CD4-positive, alpha-beta T cell treated with Interleukin-15 for 1 hour (primary cell): ENCODE measurements at places on chromosomes 13 and 19.

DNA sequence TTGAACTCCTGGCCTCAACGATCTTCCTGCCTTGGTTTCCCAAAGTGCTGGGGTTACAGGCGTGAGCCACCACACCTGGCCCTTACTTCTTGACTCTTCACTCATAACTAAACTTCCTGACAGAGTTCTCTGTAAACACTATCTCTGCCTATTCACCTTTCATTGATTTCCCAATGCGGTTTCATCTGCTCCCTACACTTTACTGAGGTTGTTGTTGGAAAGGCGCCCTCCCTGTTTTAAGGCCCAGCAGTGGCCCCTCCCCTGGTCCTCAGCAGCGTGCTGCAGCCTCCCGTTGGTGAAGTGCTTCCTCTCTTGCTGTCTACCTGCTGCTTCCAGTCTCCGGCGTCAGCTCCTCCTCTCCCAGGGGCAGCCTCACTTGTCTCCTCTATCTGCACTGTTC, 26.7 kb upstream of the CEBPA start:
- no peak for DNase-seq

DNA sequence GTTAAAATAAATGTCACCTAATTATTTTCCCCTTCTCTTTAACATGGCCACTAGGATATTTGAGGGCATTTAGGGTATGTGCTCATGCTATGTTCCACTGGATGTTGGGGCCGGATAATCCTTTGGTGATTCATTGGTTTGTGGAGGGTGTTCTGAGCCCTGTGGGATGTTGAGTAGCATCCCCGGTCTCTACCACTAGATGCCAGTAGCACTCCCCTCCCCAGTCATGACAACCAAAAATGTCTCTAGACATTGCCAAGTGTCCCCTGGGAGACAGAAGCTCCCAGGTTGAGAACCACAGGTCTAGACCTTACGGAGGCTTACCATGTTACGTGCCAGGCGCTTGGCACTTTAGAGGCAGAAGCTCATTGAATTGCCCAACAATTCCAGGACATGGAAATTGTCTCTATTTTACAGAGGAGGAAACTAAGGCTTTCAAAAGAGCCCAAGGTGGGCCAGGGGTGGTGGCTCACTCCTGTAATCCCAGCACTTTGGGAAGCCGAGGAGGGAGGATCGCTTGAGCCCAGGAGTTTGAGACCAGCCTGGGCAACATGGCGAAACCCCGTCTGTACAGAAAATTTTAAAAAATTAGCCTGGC, 14.1 kb downstream of the SHANK1 start:
- peak; percentile 37 for DNase-seq

GRCh38 chr13:74273581-74273980, 139.4 kb upstream of the KLF12 start:
- DNase-seq, result no peak

DNA sequence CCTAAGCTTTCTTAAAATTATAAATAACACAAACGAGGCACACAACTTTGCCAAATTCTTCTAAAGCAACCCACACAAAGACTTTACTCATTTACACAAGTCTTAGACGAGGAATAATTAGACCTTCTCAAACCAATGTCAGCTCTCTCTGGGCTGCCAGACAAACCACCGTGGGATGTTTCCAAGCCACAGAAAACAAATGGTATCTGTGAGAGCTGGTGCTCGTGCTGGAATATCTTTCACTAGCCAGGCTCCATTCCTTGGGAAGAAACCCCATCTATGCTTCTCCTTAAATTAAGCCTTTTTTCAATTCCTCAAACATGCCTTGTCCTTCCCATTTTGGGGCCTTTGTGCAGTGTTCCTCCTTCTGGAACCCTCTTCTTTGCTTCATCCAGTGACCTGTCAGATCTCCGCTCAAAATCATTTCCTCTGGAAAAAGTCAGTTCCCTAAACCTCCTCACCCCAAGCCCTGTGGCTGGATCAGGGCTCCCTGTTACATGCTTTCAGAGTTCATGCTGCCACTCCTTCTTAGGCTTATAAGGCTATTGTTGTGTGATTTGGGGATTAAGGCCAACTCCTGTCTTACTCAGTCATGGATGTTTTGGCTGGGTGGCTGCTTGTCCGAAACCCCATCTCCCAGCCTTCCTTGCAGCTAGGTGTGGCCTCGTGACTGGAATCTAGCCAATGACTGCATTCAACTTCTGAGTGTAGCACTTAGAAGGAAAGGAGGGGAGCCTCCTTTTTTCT, 64.2 kb upstream of the GTF2F2 start:
- no peak for DNase-seq

- DNase-seq, result peak; percentile 12
Measured at GRCh38 chr19:29548483-29549085, 22.8 kb downstream of the VSTM2B start.

GRCh38 chr19:1214299-1214861, 8.8 kb downstream of the STK11 start:
- DNase-seq, result no peak

DNA sequence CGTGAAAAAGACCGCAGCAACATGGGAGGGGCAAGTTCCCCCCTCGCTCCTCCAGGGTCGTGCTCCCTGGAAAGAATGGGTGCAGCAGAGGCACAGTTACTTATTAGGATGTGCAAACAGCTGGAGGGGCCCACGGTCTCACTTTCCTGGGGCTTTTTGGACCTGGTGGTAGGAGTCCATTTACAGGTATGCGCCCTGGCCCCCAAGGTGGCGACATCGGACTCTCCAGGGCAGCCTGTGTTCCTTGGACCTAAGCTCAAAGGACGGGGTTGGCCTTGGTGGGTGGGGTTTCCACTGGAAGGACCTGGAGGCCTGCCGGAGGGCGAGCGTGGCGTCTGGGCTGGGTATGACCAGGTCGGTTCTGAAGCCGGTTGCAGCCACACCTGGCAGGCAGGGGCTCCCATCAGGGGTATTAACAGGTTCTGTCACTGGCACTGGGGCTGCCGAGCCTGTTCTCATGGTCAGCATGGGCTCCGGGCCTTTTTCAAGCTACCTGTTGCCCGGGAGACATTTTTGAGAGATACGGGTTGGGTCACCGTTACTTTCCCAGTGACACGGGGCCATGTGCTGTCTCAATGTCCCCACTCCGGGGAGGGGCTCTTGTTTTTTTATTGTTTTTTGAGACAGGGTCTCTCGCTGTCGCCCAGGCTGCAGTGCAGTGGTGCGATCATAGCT, 5.9 kb downstream of the ZFR2 start:
- no peak for DNase-seq

- no peak for DNase-seq
Measured at GRCh38 chr13:59445812-59446211, 717.9 kb downstream of the DIAPH3 start.

GRCh38 chr13:42883771-42884467, 102.5 kb downstream of the FAM216B start:
- DNase-seq, result no peak

- DNase-seq, result no peak
Measured at GRCh38 chr13:102392481-102393209, 9.2 kb downstream of the FGF14 start.

- DNase-seq, result no peak
Measured at GRCh38 chr13:46748300-46748699, 48.7 kb downstream of the ESD start.

DNA sequence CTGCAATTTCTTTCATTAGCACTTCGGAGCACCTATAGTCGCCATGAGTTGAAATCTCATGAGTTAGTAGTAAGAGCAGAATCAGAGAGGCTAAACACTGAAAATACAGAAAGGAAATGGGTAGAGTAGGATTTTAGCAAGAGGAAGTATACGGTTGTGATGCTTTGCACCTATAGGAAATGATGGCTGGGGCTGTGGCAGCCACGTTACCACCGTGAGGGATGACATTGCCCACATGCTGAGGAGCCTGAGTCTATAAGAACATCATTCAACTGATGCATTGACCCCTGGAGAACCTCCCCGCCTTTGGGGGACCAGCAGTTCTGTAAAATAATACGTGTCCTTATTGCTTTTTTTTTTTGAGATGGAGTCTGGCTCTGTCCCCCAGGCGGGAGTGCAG, 20.4 kb downstream of the FAM187B start:
- no peak for DNase-seq

GRCh38 chr19:58261600-58261967, 17.2 kb upstream of the ZNF8 start:
- no peak for DNase-seq

GRCh38 chr13:80463673-80464352, 122.9 kb upstream of the SPRY2 start:
- DNase-seq, result no peak

GRCh38 chr19:33343301-33343700, 30.2 kb upstream of the CEBPG start:
- DNase-seq, result no peak

DNA sequence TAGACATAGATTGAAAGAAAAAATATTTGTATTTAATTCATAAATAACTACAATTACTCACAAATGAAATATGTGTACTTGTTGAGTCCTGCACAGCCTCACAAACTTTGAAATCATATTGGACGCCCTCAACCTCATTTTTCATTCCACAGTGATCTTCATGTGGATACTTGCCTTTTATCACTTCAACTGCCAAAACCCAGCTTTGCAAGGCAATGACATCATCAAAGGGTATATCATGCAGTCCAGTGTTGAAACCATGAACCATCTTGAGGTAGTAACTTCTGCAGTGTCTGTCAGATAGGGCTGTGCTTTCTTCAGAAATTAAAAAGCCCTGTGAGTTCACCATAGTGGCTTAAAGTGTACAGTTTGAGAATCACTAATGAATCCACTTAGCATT, 82.2 kb downstream of the HS6ST3 start:
- no peak for DNase-seq

GRCh38 chr13:75621147-75621546, 15.0 kb upstream of the LMO7 start:
- no peak for DNase-seq

DNA sequence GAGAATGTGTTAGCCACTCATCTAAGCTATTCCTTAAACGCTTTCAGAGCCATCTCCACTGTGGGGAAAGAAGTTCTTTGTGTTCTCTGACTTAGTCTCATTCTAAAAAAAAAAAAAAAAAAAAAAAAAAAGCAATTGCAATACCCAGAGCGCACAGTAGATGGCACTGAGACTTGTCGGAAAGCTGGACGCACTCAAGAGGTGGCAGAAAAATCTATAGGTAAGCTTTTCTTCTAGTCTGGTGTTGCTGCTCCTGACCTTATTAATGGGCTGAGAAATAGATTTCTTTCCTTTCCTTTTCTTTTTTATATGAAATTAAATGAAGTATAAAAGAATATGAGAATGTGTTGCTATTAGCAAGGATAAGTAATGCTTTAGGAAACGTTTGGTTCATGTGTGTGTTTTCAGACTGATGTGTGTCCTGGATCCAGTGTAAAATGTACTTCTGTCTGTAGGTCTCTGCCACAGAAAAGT, 4.7 kb upstream of the GJB2 start:
- no peak for DNase-seq

GRCh38 chr19:34128558-34129250, 43.6 kb upstream of the LSM14A start:
- no peak for DNase-seq

GRCh38 chr19:4362101-4362828, 18.9 kb downstream of the MPND start:
- no peak for DNase-seq

DNA sequence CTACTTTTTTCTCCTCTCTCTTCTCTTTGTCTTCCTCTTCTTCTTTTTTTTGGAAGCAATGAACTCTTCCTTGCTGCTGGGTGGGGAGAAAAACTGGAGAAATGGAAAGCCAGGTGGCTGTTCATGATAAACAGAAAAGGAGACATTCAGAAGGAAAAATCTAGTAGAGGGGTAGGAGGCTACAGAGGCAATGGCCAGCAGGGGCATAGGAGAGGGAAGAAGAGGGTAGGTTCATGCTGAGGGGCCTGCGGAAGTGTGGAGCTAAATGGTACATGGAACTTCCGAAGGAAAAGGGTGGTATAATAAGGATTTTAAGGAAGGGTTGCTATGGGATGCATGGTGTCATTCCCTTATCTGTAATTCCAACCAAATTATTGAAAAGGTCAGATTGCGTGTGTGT, 17.5 kb upstream of the HS6ST3 start:
- no peak for DNase-seq

DNA sequence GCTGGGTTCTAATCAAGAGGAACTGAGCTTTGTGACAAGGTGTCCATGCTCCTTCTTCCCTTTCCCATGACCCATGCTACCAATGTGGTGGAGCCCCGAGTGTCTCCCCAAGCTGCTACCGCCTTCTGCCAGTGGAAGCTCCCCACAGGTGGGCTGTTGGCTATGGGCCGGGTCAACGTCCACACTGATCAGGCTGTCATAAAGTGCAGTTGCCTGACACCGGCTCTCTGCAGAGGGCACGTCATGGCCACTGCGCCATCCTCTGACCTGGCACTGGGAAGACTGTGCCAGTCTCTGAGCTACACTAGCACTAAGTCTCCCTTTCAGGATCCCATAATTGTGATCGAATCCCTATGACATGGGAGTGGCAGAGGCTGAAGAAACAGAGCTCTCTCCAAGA, 192.3 kb downstream of the USP12 start:
- no peak for DNase-seq

GRCh38 chr13:70432276-70432805, 324.1 kb upstream of the KLHL1 start:
- no peak for DNase-seq

GRCh38 chr19:7418596-7418995, 69.9 kb downstream of the ARHGEF18 start:
- DNase-seq, result no peak

DNA sequence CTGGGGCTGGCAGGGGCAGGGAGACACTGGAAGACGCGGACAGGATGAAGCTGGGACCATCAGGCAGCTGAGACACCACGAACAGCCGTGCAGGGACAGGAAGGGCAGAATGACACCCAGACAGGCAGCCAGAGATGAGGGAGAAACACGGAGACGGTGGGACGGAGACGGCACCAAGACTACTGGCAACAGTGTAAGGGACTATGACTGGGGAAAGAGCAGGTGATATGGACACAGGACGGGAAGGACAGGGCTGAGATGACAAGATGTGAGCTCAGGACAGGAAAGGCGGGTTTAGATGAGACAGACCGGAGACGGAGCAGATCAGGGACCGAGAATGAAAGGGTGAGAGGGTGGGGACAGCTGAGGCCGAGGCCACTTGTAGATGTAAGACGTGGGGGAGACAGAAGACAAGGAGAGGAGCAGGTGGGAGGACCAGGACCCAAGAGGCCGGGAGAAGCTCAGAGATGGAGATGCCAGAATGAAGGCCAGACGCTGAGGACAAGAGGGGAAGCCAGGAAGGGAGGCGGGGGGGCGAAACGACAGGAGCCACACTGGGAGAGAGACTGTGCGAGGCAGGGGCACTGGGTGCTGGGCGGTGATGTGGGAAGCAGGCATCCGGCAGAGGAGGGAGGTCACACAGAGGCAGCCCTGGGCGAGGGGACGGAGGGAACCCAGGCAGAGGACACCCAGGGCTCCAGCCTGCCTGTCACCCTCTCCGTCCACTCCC, 17.5 kb upstream of the EHD2 start:
- DNase-seq, result no peak

GRCh38 chr19:44566984-44567383, 37.5 kb upstream of the CEACAM20 start:
- no peak for DNase-seq

GRCh38 chr19:39052243-39052746, 19.9 kb upstream of the FBXO27 start:
- DNase-seq, result peak; percentile 65
